ENCODE measurements at places on chromosomes 3 and 15.
A peak's percentile ranks its signal among the peaks of the same experiment; 100 is the strongest.

DNA sequence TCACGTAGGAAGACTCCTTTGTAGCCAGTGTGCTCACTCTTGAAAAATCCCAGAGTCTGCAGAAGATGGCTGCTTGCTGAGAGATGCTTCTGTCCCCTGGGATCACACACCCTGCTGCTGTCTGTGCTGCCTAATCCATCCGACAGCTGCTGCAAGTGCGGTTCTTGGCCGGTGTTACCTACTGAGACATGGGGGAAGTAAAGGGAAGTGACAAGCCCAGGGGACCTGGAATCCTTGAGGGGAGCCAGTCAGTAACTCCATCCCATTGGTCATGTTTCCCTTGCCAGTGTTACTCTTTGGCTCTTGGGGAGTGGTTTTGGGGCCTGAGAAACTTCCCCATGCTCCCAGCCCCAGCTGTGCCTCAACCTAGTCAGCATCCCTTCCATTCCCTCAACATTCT is 8.3 kb upstream of the CPNE9 start:
- DNase-seq, result no peak

DNA sequence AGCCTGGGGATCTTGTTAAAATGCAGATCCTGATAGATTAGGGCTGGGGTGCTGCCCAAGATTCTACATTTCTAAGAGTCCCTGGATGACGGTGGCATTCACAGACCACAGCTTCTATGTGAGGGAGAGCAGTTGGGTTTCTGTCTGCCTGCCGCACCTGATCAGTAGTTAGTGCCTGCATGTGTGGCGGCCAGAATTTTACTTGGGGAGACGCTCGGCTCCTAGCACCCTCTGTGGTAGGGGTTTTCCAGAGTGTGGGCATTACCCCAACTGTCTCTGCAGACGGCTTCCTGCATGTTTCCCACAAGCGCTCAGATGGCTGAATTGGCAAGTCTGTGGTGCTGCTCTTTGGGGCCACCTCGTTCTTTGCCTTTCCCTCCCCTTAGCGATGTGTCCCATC is 8.3 kb downstream of the GHRL start:
- no peak for DNase-seq

DNA sequence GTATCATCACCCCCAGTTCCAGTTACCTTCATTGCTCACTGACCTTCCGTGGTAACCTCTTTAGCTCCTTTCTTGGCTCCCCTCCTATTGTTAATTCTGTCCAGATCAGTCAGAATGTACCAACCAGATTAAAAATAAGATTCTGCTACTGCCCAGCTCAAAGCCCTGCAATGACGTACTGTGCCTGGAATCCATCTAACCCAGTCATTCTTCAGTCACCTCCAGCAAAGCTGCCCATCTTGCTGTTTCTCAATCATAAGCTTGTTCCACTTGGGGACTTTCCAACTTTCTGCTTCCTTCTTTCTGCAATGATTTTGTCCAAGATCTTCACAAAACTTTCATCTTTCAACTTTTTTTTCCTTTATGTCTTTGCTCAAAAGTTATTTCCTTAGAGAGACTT is 512.0 kb upstream of the ZNF385D start:
- DNase-seq, result no peak

DNA sequence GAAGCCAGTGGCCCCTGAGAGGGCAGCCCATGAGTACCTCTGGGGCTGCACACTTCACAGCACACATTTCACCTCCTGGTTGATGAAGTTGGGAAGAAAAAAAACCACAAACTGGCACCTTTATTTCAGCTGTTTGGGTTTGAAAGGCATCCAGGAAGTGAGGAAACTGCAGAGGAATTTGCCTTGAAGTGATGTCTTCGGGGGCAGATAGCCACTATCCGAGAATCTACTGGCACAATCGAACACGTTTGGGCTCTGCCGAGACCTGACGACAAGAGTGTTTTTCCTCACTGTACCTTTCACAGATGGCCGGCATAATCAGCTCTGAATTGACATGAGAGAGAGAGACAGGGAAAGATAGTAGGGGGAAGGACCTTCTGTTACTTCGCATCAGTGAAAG is 59.7 kb downstream of the LRIG1 start:
- DNase-seq, result peak; percentile 93

- DNase-seq, result no peak
These were observed 45.5 kb upstream of the SUCLG2 start for GRCh38 chr3:67699882-67700281.

All from mesendoderm (in vitro differentiated cells).